Activated CD4-positive, alpha-beta T cell treated with anti-CD3 and anti-CD28 coated beads, Interleukin-2, amount 50 U/mL, for 16 hours (primary cell): ENCODE measurements at places on chromosomes 1 and 21.

- DNase-seq: no peak
Measured at GRCh38 chr1:165287329-165287728, 69.2 kb downstream of the LMX1A start.

DNA sequence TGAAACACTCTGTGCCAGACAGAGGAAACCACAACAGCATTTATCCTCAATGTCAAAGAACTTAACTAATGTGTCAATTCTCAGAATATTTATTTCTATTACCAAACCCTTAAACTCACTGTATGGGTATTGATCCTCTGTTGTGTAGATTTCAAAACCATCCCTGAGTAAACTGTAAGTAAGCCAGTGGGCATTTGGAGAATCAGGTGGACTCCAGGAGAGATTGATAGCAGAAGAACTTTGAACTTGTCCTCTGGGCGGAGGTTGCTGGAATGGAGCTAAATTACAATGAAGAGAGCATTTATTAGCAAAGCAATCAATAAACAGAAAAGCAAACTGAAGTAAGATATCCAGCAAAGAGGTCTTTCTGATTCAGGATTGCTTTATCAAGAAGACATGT, 216.1 kb downstream of the USH2A start:
- DNase-seq: no peak

DNA sequence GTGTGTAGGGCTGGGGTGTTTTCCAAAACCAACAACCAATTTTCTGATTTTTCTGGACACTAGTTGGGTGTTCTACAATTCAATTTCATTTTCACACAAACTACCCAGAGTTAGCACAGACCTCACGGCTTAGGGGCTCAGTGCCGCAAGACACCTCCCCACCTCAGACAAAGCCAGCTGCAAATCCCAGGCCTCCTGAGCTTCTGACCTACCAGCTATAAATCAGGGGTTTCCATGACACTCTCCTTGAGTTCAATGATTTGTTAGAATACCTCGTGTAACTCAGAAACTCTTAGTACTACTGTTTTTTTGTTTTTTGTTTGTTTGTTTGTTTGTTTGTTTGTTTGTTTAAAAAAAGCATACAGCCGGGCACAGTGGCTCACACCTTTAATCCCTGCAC, 28.7 kb upstream of the FAM89A start:
- DNase-seq: no peak

DNA sequence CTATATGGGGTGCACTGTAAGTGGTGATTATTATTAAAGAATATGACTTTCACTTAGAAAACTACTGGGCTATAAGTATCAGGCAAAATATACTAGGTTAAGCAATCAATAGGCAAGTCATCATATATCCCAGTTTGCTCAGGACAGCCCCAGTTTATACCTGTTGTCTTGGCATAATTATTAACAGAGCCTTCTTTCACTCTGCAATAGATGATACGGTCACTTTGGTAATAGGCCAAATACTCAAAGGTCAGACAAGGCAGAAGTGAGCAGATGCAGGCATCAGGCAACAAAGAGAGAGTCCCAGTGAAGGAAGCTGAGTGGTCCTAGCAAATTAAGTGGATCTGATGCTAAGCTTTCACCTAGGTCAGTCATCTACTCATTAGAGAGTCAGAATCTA, 599.9 kb downstream of the LMO4 start:
- no peak for DNase-seq

- DNase-seq: no peak
Measured at GRCh38 chr1:155882235-155882634, 22.9 kb downstream of the SYT11 start.

DNA sequence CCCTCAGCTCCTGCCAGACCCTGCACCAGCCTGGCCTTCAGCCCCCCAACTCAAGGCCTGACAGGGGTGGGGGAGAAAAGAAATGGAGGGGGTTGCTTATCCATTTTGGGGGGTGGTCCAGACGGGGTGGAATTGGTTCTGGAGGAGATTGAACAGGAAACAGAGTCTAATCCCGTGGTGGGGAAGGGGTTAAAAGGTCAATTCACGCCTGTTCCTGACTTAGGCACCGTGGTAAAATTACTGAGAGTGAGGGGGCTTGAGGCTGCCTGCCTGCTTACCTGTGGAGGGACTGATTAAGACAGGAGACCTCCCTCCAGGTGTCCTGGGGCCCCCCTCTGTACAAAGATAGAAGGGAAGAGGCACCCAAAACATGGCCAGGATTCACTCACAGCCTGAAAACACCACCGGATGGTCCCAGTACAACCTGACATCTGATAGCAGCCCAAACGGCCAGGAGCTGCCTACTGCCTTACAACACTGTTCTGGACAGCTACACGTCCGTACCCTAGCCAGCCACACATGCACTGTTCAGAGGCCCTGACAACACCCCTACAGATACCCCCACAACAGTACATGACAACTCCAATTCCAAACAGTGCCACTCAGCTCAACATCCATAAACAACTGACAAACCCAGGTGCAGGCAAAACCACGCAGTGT, 31.8 kb downstream of the AHDC1 start:
- DNase-seq: no peak
